ENCODE measurements at places on chromosomes 7 and 10.

- DNase-seq, result no peak
These were observed 65.3 kb downstream of the OR13A1 start for GRCh38 chr10:45249978-45250693.

DNA sequence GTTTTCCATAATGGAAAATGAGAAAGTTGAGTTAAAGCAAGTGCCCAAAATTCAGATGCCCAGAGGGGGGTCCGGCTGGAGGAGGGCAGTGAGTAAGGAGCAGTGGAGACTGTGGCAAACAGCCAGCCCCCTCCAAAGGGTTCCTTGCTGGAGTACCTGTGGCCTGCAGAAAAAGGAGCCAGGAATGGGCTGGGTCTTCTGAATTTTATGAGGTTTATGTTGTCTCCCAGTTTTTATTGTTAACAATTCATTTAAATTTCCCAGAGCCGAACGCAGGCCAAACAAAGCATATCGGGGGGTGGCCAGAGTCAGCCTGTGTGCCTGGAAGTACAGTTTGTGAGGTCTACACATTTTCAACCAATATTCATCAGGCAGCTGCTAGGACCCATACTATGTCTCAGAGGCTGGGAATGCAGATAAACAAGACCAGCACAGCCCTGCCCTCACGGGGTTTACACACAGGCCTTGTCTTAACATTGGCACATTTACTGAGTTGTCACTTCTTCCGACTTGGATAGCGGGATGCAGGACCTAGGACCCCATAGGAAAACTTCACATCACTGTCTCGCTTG, 12.9 kb upstream of the CSGALNACT2 start:
- peak; percentile 7 for DNase-seq

DNA sequence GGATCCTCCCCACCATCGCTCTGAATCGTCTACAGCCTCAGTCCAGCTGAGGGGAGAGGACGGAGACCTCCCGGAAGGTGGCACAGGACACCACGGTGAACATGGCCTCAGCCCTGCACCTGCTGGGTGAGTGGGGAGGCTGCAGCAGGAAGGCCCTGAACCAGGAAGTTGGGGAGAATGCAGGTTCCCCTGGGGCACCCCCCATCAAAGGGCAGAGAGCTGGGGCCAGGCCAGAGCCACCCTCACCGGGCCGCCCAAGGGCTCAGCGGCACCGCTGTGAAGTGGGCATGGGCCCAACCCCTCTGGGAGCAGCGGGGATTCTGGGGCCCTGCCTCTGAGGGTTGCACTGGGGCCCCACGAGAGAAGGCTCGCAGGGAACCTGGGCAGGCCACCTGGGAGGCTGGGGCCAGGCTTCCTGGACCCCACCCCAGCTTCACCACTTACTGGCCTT, 98.7 kb downstream of the MICALL2 start:
- no peak for DNase-seq

DNA sequence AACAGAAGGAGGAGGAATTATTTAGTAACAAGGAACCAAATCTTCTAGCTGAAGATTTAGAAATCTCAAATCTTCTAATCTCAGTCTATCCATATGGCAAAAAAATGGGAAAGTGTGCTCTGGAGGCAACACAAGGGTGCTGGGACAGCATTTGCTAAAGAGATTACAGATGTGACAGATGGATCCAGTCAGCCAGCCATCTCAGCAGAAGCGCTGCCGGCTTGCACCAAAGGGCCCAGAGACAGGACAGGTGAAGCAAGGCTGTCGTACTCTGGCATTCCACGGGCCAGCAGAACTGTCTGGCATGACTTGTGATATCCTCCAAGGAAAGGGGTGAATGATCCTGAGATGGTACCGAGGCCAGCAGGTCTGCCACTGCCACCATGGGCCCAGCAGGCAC, 45.7 kb upstream of the GJD4 start:
- no peak for DNase-seq

GRCh38 chr10:122492006-122492405, 30.7 kb downstream of the HTRA1 start:
- DNase-seq, result no peak

DNA sequence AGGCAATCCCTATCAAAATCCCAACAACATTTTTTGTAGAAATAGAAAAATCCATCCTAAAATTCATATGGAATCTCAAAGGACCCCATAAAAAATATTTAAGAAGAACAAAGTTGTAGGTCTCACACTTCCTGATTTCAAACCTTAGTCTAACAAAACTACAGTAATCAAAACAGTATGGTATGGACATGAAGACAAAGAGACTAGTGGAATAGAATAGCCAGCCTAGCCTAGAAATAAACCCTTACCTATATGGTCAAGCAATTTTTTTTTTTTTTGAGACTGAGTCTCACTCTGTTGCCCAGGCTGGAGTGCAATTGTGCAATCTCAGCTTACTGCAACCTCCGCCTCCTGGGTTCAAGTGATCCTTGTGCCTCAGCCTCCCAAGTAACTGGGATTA, 3.6 kb upstream of the TMEM120A start:
- DNase-seq, result no peak

- no peak for DNase-seq
These were observed 104.4 kb upstream of the FAM3C start for GRCh38 chr7:121500360-121501058.

DNA sequence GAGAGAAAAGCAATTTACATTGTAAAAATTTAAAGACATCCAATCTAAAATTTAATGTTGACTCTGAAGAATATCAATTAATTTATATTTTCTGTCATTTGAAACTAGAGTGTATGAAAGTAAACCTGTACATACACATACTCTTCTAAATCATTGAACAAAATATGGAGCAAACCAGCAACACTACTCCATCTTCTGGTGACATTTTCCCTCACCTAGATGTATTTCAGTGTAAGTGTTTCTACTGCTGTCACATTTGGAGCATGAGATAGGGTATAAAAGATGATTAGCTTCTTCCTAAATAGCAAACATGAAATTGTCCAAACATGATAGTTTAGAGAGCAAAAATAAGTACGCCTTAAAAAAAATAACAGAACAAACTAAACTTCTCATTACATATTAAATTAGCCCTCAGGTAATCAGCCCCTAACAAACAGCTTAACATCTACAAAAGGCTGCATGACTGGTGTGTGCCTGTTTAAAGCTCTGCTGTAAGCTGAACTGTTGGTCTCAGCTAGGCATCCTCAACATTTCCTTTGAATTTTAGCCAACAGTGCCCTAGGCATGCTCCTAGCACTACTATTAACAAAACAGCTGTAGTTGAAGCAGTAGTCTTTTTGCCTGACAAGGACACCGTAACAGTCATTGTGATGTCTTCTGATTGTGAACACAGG, 189.8 kb downstream of the CTNNA3 start:
- no peak for DNase-seq

DNA sequence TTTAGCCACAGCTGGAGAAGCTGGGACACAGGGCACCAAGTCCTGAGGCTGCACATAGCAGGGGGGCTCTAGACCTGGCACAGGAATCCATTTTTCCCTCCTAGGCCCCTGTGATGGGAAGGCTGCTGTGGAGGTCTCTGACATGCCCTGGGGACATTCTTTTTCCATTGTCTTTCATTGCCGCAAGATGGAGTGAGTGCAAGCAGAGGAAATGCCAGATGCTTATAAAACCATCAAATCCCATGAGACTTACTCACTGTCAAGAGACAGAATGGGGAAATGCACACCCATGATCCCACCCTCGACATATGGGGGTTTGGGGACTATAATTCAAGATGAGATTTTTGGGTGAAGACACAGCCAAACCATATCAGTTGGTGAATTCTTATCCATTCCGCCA, 94.7 kb upstream of the FERD3L start:
- no peak for DNase-seq

- DNase-seq, result no peak
These were observed 79.2 kb downstream of the ADCY1 start for GRCh38 chr7:45653209-45653907.

DNA sequence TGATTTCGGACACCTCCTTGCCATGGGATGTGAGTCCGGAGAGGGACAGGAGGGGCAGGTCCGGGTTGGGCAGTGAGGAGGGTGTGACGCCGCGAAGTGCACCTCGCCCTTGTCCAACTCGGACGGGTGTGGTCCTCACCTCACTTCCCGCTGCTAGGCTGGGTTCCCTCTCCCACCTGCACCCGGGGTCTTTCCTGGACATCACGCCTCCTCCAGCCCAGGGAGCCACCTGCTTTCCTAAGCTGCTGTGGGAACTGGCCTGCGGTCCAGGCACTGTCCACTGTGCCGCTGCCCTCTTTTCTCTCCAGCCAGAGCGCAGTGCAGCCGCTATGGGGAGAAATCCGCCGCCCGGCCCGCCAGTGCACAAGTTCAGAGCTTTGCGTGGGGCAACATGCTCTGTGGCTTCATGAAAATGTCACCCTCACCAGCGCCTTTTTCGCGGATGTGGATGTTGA, 45.0 kb upstream of the ZNF716 start:
- DNase-seq, result no peak

DNA sequence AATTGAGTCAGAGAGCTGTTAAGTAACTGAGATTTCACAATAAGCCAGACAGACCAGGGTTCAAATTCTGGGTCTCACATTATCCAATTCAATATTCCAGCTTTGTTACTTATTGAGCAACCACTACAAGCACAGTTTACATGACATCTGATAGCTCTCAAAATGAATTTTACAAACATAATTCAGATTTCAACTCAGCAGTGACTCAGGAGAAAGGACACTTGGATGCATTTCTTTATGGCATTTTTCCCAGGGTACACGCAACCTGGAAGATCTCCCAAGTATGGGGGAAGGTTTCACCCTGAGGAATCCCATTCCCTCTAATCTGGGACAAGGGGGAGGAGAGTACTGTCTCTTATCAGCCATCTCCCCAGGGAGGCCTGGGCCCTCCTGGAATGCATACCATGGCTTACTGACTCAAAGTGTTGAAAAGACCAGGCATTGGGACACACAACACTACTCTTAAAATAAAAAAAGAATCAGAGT, 102.4 kb downstream of the CFTR start:
- no peak for DNase-seq

DNA sequence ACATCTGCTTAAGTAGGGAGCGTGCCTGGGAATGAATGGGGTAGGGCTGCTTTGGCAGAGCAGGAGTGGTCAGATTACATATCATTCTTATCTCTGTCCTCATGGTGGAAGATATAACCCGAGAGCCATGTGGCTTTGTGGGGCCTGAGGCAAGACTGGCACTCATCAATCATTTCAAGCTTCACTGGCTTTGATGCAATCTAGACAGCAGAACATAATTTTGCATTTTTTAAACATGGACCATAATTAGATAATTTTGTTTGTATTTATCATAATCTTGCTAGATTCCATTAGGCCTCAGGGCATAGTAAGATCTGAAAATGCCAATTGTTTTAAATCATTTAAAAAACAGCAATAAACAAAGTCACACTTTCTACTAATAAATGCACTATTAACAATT, 480.3 kb downstream of the NXPH1 start:
- DNase-seq, result no peak

- no peak for DNase-seq
These were observed 133.0 kb downstream of the EMX2 start for GRCh38 chr10:117675514-117676055.

DNA sequence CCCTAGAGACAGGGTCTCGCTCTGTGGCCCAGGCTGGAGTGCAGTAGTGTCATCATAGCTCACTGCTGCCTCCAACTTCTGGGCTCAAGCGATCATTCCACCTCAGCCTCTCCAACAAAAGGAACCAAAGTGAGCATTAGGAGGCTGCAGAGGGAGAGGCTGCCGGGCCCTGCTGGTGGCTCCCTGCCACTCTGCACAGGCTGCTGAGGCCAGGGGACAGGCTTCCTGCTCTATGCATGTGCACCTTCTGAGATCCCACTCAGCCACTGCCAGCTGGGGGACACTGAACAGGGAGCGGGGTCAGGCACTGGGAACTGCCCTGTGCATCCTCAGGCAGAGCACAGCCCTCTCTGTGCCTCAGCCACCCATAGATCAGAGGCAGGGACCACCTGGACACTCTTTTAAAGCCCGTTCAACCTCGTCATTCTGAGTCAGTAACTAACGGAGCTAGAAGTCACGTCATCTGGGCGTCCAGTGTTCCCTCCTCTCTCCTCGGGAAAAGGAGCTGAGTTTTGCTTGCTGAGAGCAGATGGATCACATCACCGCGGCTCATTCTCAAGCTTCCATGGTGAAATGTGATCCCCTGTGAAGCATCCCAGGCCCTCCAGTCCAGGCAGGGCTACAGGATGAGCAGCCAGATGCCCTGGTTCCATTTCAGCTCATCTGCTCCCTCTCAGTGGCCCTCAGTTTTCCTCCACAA, 109.6 kb downstream of the MYL10 start:
- DNase-seq, result no peak

- peak; percentile 72 for DNase-seq
These were observed 4.3 kb downstream of the ELOVL3 start for GRCh38 chr10:102230264-102230860.

GRCh38 chr10:109721453-109722064, 201.8 kb downstream of the XPNPEP1 start:
- DNase-seq, result no peak

DNA sequence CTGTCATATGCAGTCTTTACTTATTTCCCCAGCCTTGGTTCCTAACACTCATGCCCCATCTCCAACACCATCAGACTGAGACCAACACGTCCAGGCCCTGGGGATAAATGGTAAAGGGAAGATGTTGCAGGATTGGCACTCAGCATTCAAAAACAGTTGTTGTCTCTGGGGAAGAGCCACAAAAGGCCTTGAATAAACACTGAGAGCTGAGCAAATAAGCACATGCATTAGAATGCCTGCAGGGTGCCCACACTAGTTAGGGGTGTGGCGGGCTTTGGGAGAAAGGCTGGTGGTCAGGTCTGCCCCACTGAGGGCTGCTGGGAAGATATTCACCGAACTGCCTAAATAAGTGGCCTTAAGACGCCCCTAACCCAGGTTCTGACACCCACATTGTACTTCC, 391.0 kb downstream of the GFRA1 start:
- DNase-seq, result no peak

DNA sequence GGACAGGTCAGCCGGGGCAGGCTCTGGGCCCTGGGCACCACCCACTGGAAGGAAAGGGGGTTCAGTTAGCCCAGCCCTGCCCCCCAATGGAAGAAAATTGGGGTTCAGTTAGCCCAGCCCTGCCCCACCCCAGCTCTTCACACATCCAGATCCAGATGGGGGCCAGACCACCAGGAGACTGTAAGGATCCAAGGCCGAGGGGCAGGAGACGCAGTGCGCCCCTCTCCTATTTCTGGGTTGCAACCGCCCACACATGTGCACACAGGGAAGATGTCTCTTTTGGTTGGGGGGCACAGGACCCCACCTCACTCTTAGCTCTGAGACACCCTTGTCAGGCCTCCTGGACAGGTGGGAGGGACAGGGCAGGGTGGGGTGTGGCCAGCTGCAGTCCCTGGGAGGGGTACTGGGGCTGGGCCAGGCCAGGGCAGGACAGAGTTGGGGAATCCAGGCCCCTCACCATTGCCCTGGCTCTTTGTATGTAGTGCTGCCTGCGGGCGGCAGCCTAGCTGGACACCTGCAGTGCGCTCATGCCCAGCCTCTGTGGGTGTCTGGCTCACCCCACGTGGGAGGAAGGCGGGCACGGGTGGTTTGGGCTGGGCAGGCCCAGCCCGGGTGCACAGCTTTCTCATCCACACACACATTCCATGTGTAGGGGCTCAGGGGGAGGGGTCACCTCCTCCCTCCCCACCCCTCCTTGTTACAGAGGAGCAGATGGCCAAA, 141.2 kb downstream of the LHPP start:
- no peak for DNase-seq

Data from ascending aorta (tissue), 2 donors.